ENCODE measurements at places on chromosomes 6 and 20.
A peak's percentile ranks its signal among the peaks of the same experiment; 100 is the strongest.

DNA sequence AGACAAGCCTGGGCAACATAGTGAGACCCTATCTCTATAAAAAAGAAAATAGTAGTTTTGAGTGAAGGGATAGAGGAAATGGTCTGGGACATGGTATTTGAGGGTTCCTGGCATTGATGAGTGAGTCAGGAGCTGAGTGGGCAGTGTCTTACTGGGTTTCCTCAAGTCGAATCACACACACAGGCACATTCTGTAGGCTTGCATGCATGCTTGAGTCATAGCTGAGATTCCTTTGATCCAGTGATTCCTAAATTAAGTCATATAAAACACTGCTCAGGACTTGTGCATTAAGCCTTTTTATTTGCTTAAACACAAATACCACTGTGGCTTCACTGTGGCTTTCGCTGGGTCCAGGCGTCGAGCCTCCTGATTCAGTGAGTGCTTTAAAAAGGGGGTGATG is 71.8 kb upstream of the TMEM181 start:
- no peak for DNase-seq

GRCh38 chr20:46691196-46691595 is 2.0 kb upstream of the TP53RK start:
- DNase-seq = peak; percentile 77

GRCh38 chr20:49149281-49150045 is 38.7 kb downstream of the STAU1 start:
- DNase-seq = no peak

- DNase-seq = peak; percentile 55
These were observed 54.8 kb downstream of the TNFAIP3 start for GRCh38 chr6:137921823-137922222.

- no peak for DNase-seq
These were observed 75.7 kb downstream of the SYNJ2 start for GRCh38 chr6:158057213-158057987.

GRCh38 chr6:122061855-122062254 is 337.6 kb upstream of the HSF2 start:
- DNase-seq = no peak

GRCh38 chr20:19909725-19910124 is 107.4 kb upstream of the NAA20 start:
- no peak for DNase-seq

- DNase-seq = no peak
These were observed 8.8 kb upstream of the NHSL1 start for GRCh38 chr6:138507977-138508675.

DNA sequence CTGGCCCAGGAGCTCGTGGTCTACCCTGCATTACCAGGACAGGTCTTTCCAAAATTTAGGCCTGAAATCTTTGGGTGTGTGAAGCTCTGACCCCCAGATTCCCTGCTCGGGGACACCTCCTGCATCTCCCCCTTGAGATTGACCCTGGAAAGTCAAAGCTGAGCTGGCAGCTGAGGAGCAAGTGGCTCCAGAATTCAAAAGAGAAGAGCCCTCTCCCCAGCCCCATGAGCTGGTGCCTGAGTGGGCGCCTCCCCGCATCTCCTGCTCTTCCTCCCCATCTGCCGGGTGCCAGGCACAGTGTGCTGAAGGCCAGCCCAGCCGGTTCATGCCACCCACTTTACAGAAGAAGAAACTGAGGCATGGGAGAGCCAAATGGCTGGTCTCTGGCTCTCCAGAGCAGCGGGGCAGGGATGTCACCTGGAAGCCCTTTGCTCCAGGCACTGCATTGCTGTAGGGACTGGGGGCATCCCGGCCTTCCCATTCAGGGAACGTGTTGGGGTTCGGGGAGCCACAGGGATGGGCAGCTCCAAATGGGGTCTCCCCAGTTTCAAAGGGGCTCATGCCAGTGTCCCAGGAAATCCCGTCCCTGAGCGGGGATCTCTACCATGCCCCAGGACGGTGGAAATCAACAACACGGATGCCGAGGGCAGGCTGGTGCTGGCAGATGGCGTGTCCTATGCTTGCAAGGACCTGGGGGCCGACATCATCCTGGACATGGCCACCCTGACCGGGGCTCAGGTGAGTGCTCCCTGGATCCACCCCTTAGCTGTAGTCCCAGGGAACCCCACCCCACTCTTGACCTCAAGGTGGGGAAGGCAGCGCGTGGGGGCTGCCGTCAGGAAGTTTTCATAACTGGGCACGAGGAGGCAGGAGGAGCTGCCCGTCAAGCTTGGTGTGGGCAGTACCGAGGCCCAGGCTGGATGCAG is 20.5 kb downstream of the NPEPL1 start:
- no peak for DNase-seq

Measured in OCI-M1 (cell line).